ENCODE measurements at places on chromosomes 1 and 21. TPM values are rescaled to one million over a fixed set of nuclear protein-coding genes. Genes with fewer than 3 reads are reported as not detected.

TNFSF18 gene
- 0.09 TPM for total RNA-seq

TNFRSF18 gene
- total RNA-seq, result not detected

TRNP1 gene
- 19.1 TPM for total RNA-seq

CD1D gene
- not detected for total RNA-seq

RSPH1 gene
- total RNA-seq, result not detected

SLC44A5 gene
- not detected for total RNA-seq

FAM76A gene
- total RNA-seq, result 15.6 TPM

LRRN2 gene
- not detected for total RNA-seq

TLCD4 gene
- total RNA-seq, result 0.25 TPM

C21orf58 gene
- total RNA-seq, result 10.2 TPM

SPTA1 gene
- 1.2 TPM for total RNA-seq

GPR25 gene
- total RNA-seq, result not detected

HNRNPCL1 gene
- not detected for total RNA-seq

AMY1B gene
- not detected for total RNA-seq

TRIM63 gene
- total RNA-seq, result 1.5 TPM

LCE1E gene
- not detected for total RNA-seq

FABP3 gene
- 44.2 TPM for total RNA-seq

MINDY1 gene
- 10.9 TPM for total RNA-seq

TMEM52 gene
- total RNA-seq, result not detected

HSD3B2 gene
- not detected for total RNA-seq

ASB17 gene
- not detected for total RNA-seq

S100A7A gene
- total RNA-seq, result not detected

SPATA46 gene
- not detected for total RNA-seq

IL20 gene
- not detected for total RNA-seq

ENSA gene
- total RNA-seq, result 82.1 TPM

SH3D21 gene
- total RNA-seq, result 5.2 TPM

KCNJ10 gene
- total RNA-seq, result not detected

LENEP gene
- total RNA-seq, result not detected

RBBP5 gene
- total RNA-seq, result 24.2 TPM

TCP10L gene
- total RNA-seq, result 0.45 TPM

RCC1 gene
- 101 TPM for total RNA-seq

ATAD3C gene
- under 0.01 TPM for total RNA-seq

DAB1 gene
- 0.45 TPM for total RNA-seq

All from fibroblast of the aortic adventitia (primary cell).